ENCODE measurements at places on chromosomes 16 and 17.

DNA sequence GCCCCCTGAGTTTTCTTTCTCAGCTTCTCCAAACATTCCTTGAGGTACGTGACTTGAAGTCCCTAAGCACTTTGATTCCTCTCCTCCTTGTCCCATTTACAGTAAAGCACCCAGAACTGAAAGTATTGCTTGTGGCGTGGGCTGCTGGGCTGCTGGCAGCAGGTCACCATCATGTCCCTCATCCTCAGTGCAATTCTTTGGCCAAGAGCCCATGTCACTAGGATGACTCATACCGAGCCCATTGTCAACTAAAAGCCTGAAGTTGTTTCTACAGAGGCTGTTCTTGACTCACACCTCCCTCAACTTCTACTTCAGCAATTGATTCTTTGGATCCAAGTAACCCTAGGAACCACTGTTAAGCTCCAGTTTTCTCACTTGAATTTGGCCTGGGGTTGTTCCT, 54.3 kb downstream of the KPNA2 start:
- no peak for DNase-seq

DNA sequence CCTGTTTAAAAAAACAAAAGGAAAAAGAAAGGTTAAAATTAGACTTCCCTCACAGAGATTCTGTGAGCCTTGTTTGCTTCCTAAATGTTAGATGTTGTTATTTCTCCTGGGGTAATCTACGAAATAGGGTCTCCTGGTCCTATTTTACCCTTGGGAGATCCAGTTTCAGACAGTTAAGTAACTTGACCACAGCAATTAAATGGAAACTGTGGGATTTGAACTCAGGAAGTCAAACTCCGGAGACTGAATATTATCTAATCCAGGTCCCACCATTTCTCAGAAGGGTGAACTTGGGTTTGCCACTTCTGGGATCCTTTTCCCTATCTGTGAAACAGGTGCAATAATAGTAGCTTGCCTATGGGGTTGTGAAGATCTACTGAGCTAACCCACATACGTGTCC, 6.4 kb upstream of the TMC5 start:
- DNase-seq = no peak

GRCh38 chr16:78116946-78117345, 17.5 kb downstream of the WWOX start:
- no peak for DNase-seq

GRCh38 chr16:9534759-9535158, 443.3 kb downstream of the HAPSTR1 start:
- no peak for DNase-seq

- DNase-seq = no peak
These were observed 214.4 kb upstream of the CHMP6 start for GRCh38 chr17:80777274-80777673.

DNA sequence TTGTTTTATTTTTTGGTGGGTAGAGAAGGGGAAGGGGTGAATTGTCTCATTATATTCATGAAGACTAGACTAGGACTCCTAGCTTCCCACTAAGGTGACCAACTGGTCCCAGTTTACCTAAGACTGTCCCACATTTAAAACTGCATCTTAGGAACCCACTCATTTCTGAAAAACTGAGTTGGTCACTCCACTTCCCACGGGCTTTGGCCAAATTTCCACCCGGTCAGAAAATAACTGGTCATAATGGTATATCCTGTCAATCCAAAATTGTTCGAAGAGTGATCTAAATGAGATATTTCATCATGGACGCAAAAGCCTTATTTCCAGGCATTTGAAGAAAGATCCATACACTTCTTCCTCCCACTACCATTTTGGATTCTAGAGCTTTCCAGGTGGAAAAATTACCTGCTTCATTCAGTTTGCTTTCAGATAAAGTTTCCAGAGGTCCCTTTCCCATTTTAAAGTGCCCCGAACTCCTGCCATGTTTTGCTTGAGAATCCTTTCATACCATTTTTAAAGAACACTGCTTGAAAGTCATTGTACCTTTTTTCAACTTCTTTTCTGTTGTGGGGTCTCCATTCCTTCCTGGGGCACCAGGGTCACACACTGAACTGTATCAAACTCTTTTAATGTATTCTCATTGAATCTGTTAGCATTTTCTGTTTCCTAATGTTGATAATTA, 21.8 kb upstream of the ZFHX3 start:
- no peak for DNase-seq

DNA sequence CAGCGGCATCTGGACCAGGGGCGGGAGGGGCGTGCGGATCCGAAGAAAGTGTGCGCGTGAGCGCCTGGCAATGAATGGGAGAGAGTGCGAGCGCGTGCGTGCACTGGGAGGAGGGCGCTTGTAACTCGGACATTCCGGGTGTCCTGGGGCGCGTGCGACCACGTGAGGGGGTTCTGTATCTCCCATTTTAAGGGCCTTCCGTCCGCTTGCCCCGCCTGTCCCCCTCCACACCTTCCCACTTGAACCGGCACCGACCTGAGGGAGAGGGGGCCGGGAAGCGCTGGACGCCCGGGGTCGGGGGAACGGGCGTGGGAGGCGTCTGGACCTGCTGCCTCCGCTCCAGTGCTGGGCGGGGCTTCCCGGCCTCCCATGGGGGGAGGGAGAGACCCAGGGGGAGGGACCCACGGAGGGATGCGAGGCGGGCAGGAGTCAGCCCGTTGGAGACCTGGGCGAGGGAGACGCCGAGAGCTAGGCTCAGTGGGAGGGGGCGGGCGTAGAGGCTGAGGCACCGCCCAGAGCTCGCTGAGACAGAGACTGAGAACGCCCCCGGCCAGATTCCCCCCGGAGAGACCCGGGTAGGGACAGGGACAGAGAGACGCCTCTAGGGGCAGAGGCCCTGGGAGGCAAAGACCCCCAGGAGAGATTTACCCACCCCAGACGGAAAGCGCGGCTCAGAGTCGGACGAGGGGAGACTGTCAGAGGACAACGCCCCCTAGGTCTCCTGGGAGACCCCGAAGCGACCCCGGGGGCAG, at the start of gene KREMEN2:
TSS of gene KREMEN2 (plus strand) at position 553 of the 752 bp plus-strand sequence. CDS start 246 bp downstream, outside the sequence.
- DNase-seq = no peak

DNA sequence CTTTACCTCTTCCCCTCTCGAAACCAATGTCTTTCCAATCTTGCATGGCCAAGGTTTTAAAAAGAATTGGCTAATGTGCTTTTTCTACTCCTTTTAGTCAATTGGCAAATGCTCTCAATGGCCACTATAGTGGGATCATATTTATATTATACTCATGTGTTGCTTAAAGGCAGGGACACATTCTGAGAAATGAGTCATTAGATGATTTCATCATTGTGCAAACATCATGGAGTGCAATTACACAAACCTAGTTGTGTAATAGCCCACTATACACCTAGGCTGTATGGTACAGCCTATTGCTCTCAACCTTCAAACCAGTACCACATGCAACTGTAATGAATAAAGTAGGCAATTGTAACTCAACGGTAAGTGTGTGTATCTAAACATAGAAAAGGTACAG, 180.9 kb downstream of the HS3ST3A1 start:
- DNase-seq = no peak

DNA sequence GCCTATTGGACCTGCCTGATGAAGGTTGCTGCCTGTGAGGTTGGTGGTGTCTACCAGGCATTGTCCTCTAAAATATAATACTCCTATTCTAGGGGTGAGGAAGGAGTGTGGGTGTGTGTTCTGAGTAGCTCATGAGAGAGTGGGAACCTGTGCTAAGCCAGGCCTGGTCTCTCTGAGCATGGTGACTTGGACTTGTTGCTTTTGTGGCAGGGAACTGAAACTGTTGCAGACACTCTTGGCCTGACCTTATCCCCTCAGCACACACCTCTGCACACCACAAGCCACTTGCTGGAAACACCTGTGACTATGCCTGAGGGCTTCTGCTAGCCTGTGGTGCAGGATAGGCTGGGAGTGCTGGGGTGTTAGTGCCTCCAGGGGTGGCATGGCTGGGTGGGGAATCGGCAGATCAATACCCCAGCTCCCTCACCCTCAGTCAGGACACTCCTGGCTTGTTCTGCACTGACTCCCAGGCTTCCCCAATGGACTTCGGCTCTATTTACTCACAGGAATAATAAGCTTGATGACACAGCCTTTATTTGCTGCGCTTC, 29.9 kb downstream of the PLCG2 start:
- peak; percentile 63 for DNase-seq

DNA sequence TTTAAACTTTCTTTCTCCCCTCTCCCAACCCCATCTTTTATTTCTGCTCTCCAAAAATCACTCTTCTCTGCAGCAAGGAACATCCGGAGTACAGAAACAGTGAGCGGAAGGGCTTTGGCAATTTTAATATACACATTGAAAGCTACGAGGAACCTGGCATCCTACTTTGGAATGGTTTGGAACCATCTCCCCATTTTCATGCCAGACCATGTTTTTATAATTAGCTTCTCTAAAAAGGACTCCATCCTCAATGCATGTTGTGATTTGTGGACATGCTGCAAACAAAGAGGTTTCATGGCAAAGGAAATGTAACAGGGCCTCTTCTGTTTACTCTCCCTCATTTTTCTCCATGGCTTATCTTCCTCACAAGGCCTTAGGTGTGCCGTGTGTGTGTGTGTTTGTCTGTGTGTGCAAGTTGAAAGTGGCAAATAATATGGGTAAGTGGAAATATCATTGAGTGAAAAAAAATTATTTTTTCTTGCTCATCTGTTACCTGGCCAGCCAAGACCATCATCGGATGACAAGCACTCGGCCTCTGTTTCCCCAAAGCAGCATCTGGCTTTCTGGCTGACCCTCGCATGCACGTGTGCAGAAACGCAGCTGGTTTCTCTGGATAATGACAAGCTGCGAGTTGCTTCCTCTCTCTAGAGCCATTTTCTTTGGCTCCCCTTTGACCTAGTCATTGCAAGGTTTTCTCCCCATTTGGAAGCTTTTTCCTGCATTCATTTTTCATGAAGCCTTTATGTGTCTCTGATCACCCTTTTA, 585.0 kb downstream of the TMEM114 start:
- no peak for DNase-seq

DNA sequence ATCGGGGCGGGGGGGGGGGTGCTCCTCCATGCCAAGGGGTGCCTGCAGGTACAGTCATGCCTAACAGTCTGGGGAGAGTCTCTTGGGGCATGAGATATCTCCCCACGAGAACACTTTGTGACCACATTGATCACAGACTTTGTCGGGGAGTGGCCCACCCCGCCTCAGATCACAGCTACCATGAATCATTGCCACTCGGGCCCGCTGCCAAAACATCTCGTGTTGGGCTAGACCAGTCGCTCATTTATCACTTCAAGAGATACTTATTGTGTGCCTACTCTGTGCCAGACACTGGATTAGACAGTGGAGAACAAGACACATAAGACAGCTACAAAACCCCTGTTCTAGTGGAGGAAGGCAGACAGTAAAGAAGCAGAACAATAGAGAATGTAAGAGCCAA, 72.6 kb downstream of the CLEC16A start:
- DNase-seq = no peak

GRCh38 chr17:41589301-41589700, 2.6 kb upstream of the KRT14 start:
- DNase-seq = no peak

GRCh38 chr17:18234853-18235380, 9.5 kb downstream of the LLGL1 start:
- DNase-seq = no peak
